Midbrain (tissue), 1 donor: ENCODE measurements at places on chromosomes 1 and 21.

- DNase-seq = no peak
These were observed 43.8 kb upstream of the PRRX1 start for GRCh38 chr1:170620164-170620563.

DNA sequence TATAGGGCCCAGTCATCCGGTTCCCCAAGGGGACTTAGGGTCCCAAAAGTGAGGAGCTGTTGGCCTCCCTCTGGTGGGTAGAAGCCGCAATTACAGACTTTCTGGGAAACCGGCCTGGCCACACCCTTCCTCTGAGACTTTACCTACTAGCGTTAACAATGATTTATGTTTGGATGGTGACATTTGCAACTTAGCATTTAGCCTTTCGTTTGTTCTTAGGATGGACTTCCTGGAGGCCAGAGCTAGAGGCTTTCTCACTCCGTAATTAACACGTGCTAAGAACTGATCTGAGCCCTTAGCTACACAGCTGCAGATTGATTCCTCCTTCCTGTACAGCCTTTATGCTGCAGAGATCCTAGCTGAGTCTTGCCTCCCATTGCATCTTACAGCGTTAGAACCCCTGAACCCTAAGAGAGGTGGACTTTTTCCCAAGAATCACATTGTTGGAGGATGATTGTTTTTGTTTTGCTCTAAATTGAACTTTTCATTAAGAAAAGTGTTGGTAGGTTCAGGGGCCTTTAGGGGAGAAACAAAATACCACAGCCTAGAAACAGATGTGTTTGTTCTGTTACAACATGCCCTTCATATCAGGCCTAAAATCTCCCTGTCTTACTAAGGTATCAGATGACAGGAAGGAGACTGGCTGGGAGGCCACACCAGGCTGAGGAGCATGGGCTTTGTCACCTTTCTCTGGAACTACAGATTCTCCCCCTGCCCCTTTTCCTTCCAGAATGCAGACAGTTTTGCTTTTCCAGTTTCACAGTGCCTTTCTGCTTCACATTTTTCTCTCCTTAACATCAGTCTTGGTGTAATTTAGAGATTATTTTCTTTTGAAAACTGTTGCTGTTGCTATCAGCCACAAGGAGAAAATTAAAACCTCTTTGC is 1.9 kb downstream of the S100A11 start:
- no peak for DNase-seq

DNA sequence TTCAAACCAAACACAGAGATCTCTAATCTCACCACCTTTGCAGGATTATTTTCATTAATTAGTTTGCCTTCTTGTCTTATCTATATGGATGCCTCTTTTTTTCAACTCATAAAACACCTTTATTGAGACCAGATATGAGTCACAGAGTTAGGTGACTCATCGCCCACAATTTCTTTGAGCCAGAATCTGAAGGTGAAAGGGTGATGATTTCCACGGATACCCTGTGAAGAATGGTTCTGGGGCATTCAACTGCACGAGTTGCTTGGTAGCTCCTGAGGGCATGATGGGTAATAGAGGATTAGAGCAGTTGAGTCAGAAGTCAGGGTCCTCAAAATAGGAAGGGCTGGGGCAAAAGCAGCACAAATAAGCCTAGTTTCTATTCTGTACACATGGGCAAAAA is 128.2 kb downstream of the TBX19 start:
- no peak for DNase-seq

- DNase-seq = no peak
These were observed 546.9 kb upstream of the ADAMTS5 start for GRCh38 chr21:27513825-27514224.

DNA sequence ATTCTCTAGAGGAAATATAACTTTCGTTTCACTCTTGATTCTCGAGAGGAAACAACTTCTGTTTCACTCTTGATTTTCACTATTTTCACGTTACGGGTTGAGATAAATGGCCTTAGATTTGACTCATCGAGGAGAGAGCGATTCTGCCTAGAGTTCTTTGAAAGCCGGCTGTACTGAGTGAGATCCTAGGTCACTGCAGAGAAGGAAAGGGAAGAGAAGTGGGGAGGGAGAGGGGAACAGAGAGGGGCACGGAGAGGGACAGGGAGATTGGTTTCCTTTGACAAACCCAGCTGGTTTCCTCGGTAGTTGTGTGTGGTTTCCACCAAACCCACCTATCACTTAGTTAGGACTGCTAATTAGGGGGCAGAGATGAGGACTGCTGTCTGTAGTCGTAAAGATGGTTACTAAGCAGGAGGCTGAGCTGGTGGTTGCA is 21.6 kb upstream of the GPR137B start:
- no peak for DNase-seq

GRCh38 chr1:115506924-115507589 is 134.7 kb upstream of the VANGL1 start:
- DNase-seq = no peak

DNA sequence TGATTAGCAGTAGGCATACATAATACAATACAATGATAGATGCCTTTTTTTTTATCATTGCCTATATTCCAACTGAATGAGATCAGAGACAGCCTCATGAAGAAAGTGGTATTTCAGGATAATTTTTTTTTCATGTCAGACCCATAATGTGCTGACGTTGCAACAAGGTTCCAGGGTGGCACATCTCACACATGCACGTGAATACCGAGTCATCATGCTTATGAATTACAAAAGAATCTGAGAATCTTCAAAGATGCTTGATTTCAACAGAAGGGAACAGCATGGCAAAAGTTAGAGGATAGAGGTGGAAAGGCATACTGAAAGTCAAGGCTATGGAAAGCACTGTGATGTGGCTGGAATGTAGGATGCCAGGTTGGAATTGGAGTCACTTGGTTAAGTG is 5.0 kb upstream of the RNF11 start:
- no peak for DNase-seq

GRCh38 chr1:154957091-154957657 is 1.3 kb upstream of the PBXIP1 start:
- DNase-seq = peak; percentile 25

DNA sequence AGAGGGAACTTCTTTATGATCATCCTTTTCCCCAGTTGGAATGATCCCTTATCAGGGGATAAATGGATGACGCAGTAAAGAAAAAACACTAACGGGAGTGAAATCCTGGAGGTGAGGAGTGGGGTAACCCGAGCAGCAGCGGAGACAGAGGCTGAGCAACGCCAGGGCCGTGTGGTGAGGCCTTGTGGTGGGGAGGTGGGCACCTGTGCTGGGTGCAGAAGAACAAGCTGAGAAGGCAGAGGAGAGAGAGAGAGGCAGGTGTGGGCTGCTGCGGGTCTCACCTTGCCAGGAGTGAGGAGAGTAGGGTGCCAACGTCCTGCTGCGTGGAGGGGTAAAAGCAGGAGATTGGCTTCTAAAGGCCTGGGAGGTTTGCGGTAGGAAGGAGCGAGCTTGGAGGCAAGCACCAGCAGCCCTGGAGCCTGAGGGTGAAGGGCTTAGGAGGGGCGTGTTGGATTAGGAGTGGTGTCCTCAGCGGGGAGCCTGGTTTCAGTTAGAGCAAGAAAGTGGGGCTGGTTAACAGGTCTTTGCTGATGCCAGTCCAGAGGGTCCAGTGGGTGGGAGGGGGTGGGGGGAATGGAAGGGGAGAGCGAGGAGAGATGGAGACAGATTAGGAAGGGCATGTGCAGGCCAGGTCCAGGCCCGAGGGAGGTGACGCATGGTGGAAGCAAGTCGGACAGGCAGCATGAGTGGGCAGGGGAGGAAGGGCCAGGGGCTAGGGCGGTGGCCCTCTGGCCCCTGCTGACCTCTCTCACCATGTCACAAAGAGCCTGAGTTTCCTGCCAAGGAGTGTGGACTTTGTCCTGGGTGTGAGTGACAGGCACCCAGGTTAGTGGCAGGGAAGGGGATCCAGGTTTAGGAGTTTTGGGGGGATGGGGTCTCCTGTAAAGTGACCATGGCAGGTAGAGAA is 36.7 kb upstream of the LHX4 start:
- DNase-seq = no peak

DNA sequence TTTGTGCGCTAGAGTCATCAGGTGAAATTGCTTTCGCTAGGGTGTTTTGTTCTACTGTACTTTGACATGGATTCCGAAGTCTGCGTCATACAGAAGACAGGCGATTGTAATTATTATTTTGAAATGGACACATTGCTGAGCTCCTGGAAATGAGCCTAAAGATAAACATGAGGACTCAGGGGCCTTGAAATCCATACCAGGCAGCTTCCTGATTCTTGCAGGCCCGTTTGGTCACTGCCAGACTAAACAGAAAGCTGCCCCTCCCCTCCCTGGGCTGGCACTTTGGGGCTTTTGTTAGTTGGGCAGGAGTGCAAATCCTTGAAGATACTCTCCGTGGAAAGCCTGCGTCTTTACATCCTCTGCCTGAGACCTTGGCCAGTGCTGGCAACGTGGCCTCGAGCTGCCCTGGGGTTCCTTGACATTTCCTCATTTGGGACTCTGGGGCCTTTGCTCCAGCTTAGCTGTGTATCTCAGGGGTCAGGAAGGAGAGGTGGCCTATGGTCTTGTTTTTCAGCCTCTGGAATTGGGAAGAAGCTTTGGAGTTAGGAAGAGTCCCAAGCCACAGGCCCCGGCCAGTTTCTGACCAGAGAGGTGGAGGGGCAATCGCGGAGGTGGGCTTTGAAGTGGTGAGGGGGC is 26.9 kb upstream of the KCNE2 start:
- no peak for DNase-seq

DNA sequence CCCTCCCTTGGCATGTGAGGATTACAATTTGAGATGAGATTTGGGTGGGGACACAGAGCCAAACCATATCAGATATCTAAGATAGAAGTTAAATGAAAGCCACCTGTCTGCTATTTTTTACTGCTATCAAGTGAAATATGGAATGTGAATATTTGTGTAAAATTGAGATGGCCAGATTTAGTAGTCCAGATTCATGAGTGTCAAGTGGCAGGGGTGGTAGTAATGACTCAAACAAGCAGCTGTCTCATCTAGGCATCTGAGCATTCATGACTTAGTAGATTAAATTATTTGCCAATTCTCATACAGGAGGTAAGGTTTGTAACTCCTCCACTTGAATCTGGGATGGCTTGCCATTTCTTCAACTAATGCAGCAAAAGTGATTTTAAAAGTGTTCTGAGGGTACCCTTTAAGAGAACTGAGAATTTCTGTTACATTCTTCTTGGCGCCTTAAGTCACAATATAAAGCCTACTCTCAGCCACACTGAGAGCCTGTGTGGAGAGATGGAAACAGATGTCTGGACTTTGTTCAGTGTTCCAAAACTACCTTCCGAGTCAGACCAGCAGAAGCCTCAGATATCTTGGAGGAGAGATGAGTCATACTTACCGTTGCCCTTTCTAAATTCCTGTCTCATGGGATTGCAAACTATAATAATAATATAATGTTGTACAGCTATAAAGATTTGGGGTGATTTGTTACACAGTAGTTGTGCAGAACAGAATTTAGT is 1065.6 kb upstream of the TMPRSS15 start:
- DNase-seq = no peak

DNA sequence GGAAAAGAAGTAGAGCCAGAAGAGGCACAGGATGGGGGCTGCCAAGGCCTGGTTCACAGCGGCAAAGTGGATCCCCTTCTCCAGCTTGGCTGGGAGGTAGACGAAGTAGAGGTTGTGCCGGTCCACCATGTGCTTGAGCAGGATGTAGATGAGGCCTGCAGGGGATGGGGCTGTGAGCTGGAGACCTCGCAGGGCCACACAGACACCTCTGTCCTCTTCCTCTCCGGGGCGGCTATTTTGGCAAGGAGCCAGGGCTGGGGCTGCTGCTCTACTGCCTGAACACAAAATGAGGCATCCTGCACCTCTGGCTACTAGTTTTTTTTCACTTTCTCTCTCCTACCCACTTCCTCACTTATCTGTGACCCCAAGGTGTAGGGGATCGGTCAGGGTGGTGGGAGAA is 32.3 kb downstream of the TMEM63A start:
- no peak for DNase-seq

DNA sequence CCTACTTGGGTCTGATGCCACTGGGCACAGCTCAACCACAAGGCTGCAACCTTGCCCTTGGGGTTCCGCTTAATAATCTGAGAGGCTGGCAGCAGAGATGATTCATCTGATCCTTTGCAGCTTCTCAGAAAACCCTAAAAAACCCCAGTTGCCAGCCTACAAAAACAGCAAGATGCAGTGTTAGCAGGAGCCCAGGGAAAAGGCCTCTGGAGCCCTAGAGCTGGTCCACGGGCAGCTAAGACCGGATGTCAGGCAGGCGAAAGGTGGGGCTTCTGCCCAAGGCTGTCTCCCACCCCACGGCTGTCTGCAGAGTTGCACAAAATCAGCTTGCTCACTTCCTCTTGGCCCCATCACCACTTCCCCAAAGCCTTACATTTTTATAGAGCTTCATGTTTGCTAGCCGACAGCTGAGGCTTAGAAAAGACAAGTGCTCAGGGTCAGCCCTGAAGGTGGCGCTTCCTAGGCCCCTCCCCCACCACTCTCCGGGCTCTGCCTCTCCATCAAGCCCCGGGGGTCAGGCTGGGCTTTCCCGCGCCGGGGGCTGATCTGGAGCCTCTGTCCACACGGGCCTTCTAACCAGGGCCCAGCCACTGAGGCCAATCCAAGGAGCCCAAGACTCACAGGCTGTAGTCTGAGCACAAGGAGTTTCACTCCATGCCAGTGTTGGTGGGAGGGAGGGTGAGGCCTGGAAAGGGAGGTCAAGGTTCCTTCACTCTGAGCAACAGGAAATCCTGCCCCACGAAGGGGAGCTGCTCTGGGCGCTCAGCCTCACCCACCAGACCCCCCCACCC is 4.2 kb upstream of the ADORA3 start:
- DNase-seq = peak; percentile 63

DNA sequence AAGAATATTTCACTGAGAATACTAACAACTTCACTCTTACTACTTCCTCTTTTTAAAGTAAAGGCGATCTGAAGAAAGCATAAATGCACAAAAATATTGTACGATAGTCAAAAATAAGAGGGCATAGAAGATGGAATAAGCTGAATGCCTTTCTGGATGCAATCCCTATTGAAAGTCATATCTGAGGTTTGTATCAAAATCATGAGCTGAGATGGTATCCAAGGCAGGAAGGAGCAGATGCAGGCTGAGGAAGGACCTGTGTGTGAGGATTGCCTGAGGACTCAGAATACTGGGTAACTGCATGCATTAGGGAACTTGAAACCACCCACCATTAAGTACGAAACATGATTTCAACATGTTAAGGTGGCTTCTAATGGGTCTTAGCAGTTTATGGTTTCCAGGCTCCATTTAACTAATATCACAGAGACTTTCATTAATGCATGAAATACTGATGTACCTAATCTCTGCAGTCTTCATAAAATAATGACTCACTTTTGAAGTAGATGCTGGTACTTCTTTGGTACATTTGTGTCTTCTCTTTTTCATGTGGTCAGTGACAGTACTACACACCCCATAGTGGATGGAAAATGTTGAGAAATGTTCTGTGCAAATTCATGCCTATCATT is 29.6 kb upstream of the RGS1 start:
- DNase-seq = no peak

DNA sequence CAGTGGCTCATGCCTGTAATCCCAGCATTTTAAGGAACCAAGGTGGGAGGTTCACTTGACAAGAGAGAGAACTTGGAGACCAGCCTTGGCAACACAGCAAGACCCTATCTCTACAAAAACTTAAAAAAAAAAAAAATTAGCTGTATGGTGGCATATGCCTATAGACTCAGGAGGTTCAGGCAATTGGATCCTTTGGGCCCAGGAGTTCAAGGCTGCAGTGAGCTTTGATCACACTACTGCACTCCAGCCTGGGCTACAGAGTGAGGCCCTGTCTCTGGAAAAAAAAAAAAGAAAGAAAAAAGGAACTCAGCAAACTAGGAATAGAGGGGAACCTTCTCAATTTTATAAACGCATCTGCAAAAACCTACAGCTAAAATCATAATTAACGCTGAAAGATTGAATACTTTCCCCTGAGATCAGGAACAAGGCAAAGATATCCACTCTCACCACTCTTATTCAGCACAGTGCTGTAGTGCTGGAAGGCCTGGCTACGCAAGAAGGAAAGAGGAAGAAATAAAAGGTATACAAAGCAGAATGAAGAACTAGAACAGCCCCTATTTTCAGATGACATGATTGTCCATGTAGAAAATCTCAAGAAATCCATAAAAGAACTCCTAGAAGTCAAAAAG is 21.6 kb downstream of the HSF2BP start:
- DNase-seq = no peak
